ENCODE measurements at places on chromosomes 16 and 17.

GRCh38 chr16:53999841-54000240 lies 286.7 kb downstream of the IRX3 start:
- DNase-seq: no peak

DNA sequence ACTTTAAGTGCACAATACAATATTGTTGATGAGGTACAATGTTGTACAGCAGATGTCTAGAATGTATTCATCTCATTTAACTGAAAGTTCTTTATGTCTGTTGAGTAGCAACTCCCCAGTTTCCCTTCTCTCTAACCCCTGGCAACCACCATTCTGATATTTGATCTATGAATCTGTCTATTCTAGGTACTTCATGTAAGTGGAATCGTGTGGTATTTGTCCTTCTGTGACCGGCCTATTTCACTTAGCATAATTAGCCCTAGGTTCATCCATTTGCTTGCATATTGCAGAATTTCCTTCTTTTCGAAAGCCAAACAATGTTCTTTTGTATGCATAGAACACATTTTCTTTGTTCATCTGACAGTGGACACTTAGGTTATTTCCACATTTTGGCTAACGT lies 10.8 kb downstream of the RGS9 start:
- DNase-seq: no peak

GRCh38 chr17:42111871-42112551 lies 503 bp downstream of the DHX58 start:
- DNase-seq: no peak

GRCh38 chr16:12573300-12573699 lies 230.4 kb downstream of the CPPED1 start:
- peak; percentile 70 for DNase-seq

DNA sequence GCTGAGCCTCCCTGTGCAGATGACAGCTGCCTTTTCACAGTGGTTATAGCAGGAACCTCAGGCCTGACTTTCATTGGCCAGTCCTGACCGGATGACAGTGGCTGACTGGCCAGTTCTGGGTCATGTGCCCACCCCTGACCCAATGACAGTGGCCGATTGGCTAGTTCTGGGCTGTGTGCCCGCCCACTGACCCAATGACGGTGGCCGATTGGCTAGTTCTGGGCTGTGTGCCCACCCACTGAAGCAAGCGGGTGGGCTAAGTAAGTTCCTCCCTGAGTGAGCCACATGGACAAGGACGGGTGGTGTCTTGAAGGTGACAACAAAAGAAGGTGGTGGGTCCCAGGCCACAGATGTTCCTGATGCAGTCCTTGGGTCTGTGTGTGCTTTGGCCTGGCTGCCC lies 9.5 kb downstream of the DEF8 start:
- no peak for DNase-seq

DNA sequence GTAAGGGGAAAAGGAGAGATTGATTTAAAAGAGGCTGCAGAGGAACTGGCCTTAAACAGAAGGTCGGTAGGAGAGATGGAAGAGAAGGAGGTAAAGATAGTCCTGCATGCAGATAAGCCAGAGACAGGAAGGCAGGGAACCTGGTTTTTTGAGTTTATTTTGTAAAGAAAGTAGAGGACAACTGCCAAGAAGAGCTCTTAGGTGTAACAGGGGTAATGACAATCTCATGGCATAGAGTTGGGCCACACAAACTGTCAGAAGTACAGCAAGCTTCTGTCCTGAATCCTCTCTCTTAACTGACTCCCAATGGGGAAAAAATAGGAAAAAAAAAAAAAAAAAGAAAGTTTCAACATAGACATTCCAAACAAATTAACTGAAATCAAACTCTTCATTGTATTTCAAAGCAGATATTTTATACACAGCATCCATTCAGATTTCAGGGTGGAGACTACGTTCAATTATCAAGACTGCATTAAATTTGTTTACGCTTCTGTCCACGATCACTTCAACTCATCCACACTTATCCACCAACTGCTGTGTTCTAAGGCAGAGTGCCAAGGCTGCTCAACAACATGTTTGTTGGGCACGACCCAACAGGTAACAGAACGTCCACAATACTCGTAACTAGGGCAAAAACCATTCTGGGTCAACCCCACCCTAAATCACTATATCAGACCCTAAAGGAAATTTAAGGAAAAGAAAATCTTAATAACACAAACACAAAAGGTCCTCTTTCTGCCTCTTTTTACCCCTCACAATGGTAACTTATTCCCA lies 34.9 kb downstream of the USP31 start:
- no peak for DNase-seq

GRCh38 chr17:17448076-17448475 lies 28.7 kb upstream of the MED9 start:
- no peak for DNase-seq
